CD4-positive, alpha-beta memory T cell (primary cell): ENCODE measurements at places on chromosomes 5 and 9. TPM values are rescaled to one million over a fixed set of nuclear protein-coding genes. Genes with fewer than 3 reads are reported as not detected.

KIAA0825 gene
- total RNA-seq, result 2.1 TPM

DNAJB5 gene
- 0.97 TPM for total RNA-seq

OR1J2 gene
- not detected for total RNA-seq

IRX1 gene
- not detected for total RNA-seq

CD72 gene
- 6.5 TPM for total RNA-seq

FOXD4L6 gene
- total RNA-seq, result not detected

C8G gene
- total RNA-seq, result 2.2 TPM

SH3GL2 gene
- total RNA-seq, result not detected

- H3K27ac ChIP-seq, result no peak overlapping the region
- H3K36me3 ChIP-seq, result no peaks in the 10 kb centered on the region
- no peak overlapping the region for H3K4me3 ChIP-seq
- DNase-seq, result no peak
- no peaks in the 10 kb centered on the region for H3K4me1 ChIP-seq
Measured at GRCh38 chr5:1765141-1765879, 34.3 kb downstream of the MRPL36 start.

- H3K4me3 ChIP-seq, result no peak overlapping the region
- no peaks in the 10 kb centered on the region for H3K27me3 ChIP-seq
- H3K4me1 ChIP-seq, result no peaks in the 10 kb centered on the region
- no peak for DNase-seq
- no peaks in the 10 kb centered on the region for H3K36me3 ChIP-seq
Measured at GRCh38 chr9:105958587-105958986, 264.2 kb downstream of the TMEM38B start.

GRCh38 chr9:108134486-108135128 is 645.0 kb upstream of the KLF4 start:
- no peaks in the 10 kb centered on the region for H3K4me1 ChIP-seq
- no peaks in the 10 kb centered on the region for H3K36me3 ChIP-seq
- H3K27ac ChIP-seq, result no peak overlapping the region
- no peak for DNase-seq

- H3K27ac ChIP-seq, result no peak overlapping the region
- no peaks in the 10 kb centered on the region for H3K36me3 ChIP-seq
- no peaks in the 10 kb centered on the region for H3K4me1 ChIP-seq
- DNase-seq, result no peak
- no peaks in the 10 kb centered on the region for H3K27me3 ChIP-seq
- H3K4me3 ChIP-seq, result no peak overlapping the region
Measured at GRCh38 chr5:107218457-107219193, 452.1 kb downstream of the EFNA5 start.

DNA sequence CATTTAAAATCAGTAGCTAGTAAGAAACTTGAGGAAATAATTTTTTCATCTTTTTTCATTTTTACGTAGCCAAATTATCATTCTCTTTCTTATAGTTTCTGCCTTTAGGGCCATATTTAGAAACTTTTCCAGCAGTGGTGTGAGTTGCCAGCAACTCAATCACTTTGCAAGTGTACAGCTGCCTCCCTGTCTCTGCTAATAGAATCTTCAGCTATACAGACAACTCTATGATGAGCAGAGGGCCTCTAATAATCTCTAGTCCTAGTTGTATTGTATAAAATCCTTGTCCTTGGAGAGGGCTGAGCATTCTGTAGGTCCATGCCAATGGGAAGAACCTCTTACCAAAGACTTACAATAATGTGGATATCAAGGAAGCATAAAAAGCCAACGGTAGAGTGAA is 11.5 kb upstream of the SHOC1 start:
- no peak for DNase-seq
- H3K4me3 ChIP-seq, result no peak overlapping the region
- H3K27ac ChIP-seq, result no peak overlapping the region
- H3K36me3 ChIP-seq, result no peaks in the 10 kb centered on the region

GRCh38 chr5:86525622-86526021 is 92.1 kb upstream of the COX7C start:
- H3K27me3 ChIP-seq, result no peaks in the 10 kb centered on the region
- no peak overlapping the region for H3K4me3 ChIP-seq
- no peak overlapping the region for H3K27ac ChIP-seq
- DNase-seq, result no peak
- H3K36me3 ChIP-seq, result no peaks in the 10 kb centered on the region

DNA sequence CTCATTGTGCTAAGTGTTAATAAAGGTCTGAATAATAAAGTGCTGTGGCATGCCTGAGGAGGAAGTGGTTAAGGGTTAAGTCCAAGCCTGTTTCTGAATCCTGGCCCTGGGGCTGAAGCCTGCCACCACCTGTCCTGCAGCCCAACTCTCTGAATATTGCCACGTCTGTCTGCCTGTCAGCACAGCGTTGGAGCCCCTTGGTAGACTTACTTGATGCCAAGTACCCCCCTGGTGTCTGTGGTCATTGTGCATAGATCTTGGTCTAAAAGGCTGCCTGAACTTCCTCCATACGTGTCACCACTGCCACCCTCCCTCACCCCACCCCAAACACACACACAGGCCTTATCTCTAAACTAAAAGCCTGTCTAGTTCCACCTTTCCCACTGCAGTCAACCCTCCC is 35.4 kb upstream of the SLC2A8 start:
- H3K36me3 ChIP-seq, result no peaks in the 10 kb centered on the region
- no peak overlapping the region for H3K4me3 ChIP-seq
- no peaks in the 10 kb centered on the region for H3K4me1 ChIP-seq

DNA sequence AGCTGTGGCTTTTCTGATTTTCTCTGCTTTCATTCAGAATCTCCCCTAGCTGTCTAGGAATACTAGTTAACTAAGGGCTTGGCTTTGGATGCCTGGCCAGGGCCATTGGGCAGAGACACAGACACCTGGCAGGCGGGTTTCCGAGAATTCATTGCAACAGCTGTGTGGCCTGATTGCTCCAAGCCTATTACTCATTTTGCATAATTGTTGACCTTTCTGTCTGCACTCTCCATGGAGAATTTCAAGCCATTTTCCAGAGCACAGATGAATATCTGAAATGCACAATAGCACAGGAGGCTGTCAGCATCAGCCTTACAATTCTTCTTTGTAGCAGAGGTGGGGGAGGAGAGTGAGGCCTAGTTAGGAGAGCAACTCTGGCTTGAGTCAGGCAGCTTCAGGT is 310.5 kb downstream of the DMAC1 start:
- no peaks in the 10 kb centered on the region for H3K36me3 ChIP-seq
- H3K27ac ChIP-seq, result no peak overlapping the region
- H3K4me1 ChIP-seq, result no peaks in the 10 kb centered on the region
- no peak for DNase-seq

GRCh38 chr5:43497311-43498104 is 13.8 kb upstream of the TMEM267 start:
- no peaks in the 10 kb centered on the region for H3K36me3 ChIP-seq
- H3K4me1 ChIP-seq, result no peaks in the 10 kb centered on the region
- no peak overlapping the region for H3K27ac ChIP-seq
- no peak for DNase-seq
- no peak overlapping the region for H3K4me3 ChIP-seq

GRCh38 chr5:95027151-95027721 is 257.7 kb downstream of the MCTP1 start:
- no peak overlapping the region for H3K27ac ChIP-seq
- H3K4me1 ChIP-seq, result no peaks in the 10 kb centered on the region
- no peaks in the 10 kb centered on the region for H3K36me3 ChIP-seq
- H3K27me3 ChIP-seq, result no peaks in the 10 kb centered on the region
- H3K4me3 ChIP-seq, result no peak overlapping the region
- no peak for DNase-seq

GRCh38 chr5:60333005-60333571 is 366.9 kb downstream of the DEPDC1B start:
- no peaks in the 10 kb centered on the region for H3K27me3 ChIP-seq
- H3K4me1 ChIP-seq, result no peaks in the 10 kb centered on the region
- no peaks in the 10 kb centered on the region for H3K36me3 ChIP-seq
- no peak for DNase-seq
- H3K27ac ChIP-seq, result no peak overlapping the region

- H3K27me3 ChIP-seq, result no peaks in the 10 kb centered on the region
- no peaks in the 10 kb centered on the region for H3K36me3 ChIP-seq
- H3K4me3 ChIP-seq, result no peak overlapping the region
- H3K4me1 ChIP-seq, result no peaks in the 10 kb centered on the region
- no peak for DNase-seq
Measured at GRCh38 chr5:167587772-167588437, 703.5 kb upstream of the WWC1 start.

- H3K4me1 ChIP-seq, result no peaks in the 10 kb centered on the region
- DNase-seq, result no peak
- no peaks in the 10 kb centered on the region for H3K27me3 ChIP-seq
- H3K4me3 ChIP-seq, result no peak overlapping the region
- H3K27ac ChIP-seq, result no peak overlapping the region
- no peaks in the 10 kb centered on the region for H3K36me3 ChIP-seq
Measured at GRCh38 chr5:2385818-2386217, 365.7 kb downstream of the IRX2 start.

DNA sequence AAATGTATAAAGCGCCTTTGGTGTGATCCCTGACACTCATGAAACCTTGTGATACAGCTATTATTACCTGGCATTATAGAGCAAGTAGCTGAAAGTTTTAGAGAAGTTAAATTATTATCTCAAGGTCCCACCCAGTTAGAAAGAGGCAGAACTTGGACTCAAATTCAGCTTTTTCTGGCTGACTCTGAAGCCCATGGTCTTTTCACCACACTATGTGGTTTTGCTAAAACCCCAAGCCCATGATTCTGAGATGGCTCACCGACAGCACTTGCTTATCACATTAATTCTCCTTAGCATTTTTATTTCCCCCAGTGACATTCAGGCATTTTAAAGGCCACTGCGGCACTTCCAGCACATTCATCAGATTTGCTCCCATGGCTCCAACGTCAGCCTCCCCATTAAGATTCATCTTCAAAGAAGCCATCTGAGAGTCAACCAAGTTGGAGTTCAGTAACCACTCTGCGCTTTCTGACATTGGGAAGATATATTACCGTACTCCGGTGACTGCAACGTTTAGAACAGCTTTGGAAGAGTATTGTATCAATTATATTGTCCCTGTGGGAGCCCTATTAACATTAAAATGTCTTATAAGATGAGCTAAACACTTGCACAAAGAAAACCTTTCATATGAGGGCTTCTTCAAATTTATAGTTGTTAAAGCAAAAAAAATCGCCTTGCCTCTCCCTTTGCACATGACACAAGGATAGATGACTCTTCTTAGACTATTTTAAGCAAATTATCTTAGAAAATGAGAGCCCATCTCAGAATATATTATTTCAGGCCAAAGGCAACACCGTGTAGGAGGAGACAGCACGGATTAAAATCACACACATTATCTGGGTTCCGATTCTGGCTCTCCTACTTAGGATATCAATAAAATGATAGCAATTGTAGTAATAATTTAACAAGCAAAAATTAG is 638.1 kb downstream of the ACTL7B start:
- no peak for DNase-seq
- H3K36me3 ChIP-seq, result no peaks in the 10 kb centered on the region
- no peak overlapping the region for H3K4me3 ChIP-seq
- no peaks in the 10 kb centered on the region for H3K27me3 ChIP-seq
- H3K27ac ChIP-seq, result no peak overlapping the region

GRCh38 chr5:109455598-109456096 is 45.9 kb upstream of the PJA2 start:
- no peak overlapping the region for H3K27ac ChIP-seq
- DNase-seq, result no peak
- no peaks in the 10 kb centered on the region for H3K4me1 ChIP-seq
- no peaks in the 10 kb centered on the region for H3K36me3 ChIP-seq
- no peak overlapping the region for H3K4me3 ChIP-seq

DNA sequence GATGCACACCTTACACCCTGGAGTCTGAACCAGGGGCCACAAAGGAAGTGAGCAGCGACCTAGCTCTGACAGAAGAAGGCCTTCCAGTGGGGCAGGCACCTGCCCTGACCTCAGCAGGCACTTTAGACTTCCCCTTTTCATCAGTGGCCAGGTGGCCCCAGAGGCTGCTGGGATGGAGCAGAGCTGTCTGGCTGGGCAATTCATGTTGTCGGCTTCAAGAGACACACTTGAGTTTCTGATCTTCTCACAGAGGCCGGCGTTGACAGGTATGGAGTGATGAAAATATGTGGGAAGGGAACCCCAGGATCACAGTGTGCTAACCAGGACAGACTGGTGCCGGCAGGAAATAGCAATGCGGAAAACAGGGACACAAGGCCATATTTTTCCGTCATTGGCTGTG is 375.5 kb downstream of the CTNND2 start:
- H3K27ac ChIP-seq, result no peak overlapping the region
- H3K4me1 ChIP-seq, result no peaks in the 10 kb centered on the region
- H3K4me3 ChIP-seq, result no peak overlapping the region
- DNase-seq, result no peak
- no peaks in the 10 kb centered on the region for H3K27me3 ChIP-seq
- no peaks in the 10 kb centered on the region for H3K36me3 ChIP-seq

- no peak for DNase-seq
- H3K27me3 ChIP-seq, result no peaks in the 10 kb centered on the region
- no peaks in the 10 kb centered on the region for H3K4me1 ChIP-seq
- no peak overlapping the region for H3K27ac ChIP-seq
Measured at GRCh38 chr5:11384441-11385250, 519.6 kb downstream of the CTNND2 start.

DNA sequence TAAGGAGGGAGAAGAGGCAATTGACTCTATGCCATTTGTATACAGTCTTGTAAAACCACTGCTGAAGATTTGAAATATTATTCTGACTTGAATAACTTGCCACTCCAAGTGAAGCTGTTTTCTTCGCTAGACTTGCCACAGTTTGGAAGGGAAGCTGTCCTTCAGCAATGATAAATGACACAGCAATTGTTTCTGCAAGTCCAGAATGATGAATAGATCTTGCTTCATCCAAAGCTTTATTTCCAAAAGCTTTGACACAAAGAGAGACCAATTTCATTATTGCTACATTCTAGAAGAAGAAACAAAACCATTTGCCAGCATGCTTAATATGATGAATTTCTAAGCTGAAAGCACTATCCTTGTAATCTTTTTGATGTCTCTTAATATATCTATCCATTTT is 73.7 kb downstream of the ZNF366 start:
- no peaks in the 10 kb centered on the region for H3K27me3 ChIP-seq
- H3K4me3 ChIP-seq, result no peak overlapping the region
- DNase-seq, result no peak
- H3K36me3 ChIP-seq, result no peaks in the 10 kb centered on the region
- H3K4me1 ChIP-seq, result no peaks in the 10 kb centered on the region
- H3K27ac ChIP-seq, result no peak overlapping the region

- no peak overlapping the region for H3K4me3 ChIP-seq
- H3K27ac ChIP-seq, result peak overlapping the region; percentile 18
- DNase-seq, result no peak
- H3K4me1 ChIP-seq, result peaks cover 23% of the 10 kb centered on the region
- H3K36me3 ChIP-seq, result peaks cover 37% of the 10 kb centered on the region
Measured at GRCh38 chr9:2125906-2126305, 110.8 kb downstream of the SMARCA2 start.
